ENCODE measurements at places on chromosomes 2 and 18. TPM values are rescaled to one million over a fixed set of nuclear protein-coding genes. Genes with fewer than 3 reads are reported as not detected.

Gene CAMKMT
- total RNA-seq = 26.5 TPM

Gene NCOA1
- 32.7 TPM for total RNA-seq

Gene TMEM169
- total RNA-seq = 1.6 TPM

Gene RAB17
- total RNA-seq = not detected

Gene PIGN
- total RNA-seq = 28.2 TPM

Gene KIAA2012
- total RNA-seq = not detected

Measured in activated T-cell treated with anti-CD3 and anti-CD28 coated beads, Interleukin-2, amount 50 U/mL, for 72 hours (primary cell).